Stimulated activated CD4-positive, alpha-beta T cell treated with anti-CD3 and anti-CD28 coated beads, Interleukin-12 subunit alpha, Interleukin-12 subunit beta, amount 100 ng/mL, for 48 hours (primary cell): ENCODE measurements at places on chromosomes 16 and 17.

DNA sequence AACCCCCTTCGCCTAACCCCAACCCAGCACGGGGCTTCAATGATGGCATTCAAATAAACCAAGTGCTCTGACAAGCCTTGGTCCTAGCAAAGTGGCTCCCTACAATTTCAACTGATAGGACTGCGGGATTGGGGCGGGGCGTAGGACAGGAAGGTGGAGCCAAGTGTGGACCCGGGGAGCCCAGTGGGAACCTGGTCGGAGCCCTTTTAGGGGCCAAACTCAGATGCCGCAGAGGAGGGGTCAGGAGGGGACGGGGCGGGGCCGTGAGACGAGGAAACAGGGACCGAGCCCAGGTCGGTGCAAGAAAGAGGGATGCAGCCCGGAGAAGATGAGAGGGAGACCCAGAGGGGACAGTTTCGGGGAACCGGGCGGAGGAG, 13.2 kb upstream of the CDIPT start:
- no peak for DNase-seq

GRCh38 chr16:74888232-74888862, 96.6 kb downstream of the WDR59 start:
- no peak for DNase-seq

- DNase-seq, result no peak
Measured at GRCh38 chr17:10702574-10702973, 5.2 kb downstream of the ADPRM start.

- DNase-seq, result no peak
Measured at GRCh38 chr17:56577190-56577842, 16.2 kb upstream of the NOG start.

DNA sequence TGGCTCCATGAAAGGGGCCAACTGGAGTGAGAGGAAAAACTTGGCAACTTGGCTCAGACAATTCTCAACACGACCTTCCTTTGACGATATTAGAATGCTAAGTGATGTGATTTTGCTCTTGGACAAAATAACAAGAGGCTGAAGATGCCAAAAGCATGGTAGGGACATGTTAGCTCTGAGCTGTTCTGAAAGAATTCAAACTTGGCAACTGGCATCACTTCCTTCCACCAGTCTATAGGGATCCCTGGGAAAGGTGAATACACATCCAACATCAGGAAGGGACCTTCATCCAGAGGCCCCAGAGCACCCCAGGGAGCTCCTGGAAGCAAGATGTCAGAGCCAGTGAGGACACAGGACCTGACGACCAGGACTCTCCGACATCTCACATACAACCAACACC, 4.3 kb downstream of the KRT37 start:
- DNase-seq, result no peak

DNA sequence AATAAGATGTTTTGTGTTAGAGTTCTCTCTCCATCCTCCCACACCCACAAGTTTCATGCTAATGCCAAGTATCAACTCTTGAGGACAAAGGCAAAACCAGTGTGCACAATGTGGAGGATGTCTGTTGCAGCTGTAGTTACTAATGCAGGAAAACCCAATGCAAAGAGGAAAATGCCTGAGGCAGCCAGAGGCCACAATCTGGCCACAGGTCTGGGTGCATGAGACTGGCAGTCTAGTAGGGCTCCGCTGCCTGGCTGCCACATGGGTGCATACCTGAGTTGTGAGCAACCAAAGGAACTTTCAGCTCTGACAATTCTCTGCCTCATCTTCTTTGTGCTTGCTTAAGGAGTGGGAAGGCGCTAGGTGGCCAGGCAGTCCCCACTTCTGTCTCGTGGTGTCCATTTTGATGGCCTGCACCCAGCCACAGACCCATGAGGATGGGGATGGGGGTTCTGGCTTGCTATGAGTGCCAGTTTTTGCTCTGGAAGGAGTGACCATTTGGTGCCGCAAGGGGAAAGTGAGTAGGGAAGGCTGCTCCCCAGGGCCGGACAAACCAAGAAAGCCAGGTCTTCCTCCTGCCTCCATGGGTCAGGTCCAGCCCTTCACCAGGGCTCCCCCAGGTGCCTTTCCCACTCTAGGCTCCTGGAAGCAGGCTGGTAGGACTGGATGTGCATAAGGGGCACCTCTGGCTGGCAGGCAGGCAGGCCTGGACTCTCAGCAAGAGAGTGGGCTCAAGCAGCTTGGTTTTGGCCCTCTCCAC, 4.2 kb upstream of the GFOD2 start:
- DNase-seq, result no peak
